Uterus (tissue), 4 donors: ENCODE measurements at places on chromosomes 1 and 21. TPM values are rescaled to one million over a fixed set of nuclear protein-coding genes. Genes with fewer than 3 reads are reported as not detected.

DNA sequence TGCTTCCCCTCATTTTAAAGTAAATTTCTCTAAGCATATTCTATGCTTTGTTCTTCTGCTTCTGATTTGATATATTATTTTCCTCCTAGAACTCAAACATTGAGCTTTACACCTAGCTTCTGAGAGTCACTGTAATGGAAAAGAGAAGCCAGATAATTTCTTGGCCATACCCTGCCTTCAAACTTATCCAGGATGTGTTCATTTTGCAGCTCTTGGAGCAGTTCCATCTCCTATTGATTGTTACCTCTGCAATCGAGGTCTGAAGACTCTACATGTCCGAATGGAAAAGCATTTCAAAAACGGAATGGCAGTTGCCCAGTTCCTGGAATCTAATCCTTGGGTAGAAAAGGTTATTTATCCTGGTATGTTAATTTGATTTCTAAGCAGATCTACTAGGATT, 20.8 kb downstream of the CTH start:
- H3K27me3 ChIP-seq = no peaks in the 10 kb centered on the region
- H3K4me1 ChIP-seq = no peaks in the 10 kb centered on the region
- no peak overlapping the region for H3K4me3 ChIP-seq
- no peaks in the 10 kb centered on the region for H3K36me3 ChIP-seq

The PCSK9 gene
- not detected for total RNA-seq

The UBE2Q1 gene
- 23.8 TPM for total RNA-seq

The TRIM58 gene
- total RNA-seq = 0.88 TPM

DNA sequence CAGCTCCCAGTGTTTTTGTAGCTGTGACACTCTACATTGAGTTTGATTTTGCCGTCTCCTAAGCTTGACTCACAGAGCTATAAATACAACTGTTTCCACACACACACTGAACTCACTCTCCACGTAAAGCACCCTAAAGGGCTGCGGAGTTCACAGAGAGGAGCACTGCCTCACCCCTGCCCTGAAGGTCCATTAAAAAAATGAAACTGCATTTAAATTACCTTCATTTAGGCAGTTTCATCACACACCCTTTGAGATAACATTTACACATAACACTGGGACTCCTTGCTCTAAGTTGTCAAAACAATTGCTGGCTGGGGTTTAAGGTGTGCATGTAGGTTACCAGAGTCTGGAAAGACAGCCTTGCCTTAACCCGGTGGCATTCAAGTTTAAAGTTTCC, 137.1 kb upstream of the MAGI3 start:
- no peaks in the 10 kb centered on the region for H3K27me3 ChIP-seq
- H3K27ac ChIP-seq = no peak overlapping the region
- no peaks in the 10 kb centered on the region for H3K36me3 ChIP-seq
- no peak for DNase-seq
- H3K4me1 ChIP-seq = no peaks in the 10 kb centered on the region
- H3K4me3 ChIP-seq = no peak overlapping the region

DNA sequence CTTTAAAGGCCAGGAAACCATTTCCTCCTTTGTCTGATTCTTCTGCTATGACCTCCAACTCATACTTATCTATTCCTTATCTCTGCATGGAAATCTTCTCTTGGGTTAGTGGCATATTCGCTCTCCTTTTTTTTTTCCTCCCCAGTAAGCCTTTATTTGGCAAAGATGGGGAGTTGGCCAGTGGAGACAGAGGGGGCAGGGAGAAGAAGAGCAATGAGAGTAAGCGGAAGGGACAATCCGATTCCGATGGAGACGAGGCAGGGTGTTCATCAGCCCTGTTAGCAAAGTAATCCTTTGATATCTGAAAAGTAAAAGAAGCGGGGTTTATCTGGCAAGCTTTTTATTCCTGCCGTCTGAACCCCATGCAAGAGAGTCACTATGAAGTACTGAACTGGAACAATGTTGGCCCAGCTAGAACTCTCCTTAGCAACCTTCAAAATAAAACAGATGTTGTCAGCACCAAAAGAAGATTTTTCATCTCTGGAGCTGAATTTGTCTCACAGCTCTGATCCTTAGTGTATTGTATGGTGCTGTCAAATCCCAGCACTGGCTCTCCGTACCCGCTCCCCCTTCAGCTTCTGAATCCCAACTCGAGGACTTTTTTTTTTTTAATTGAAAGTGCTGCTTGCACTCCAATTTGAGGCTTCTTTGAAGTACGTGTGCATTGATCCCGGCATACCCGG, 40.9 kb downstream of the PTGFRN start:
- H3K4me1 ChIP-seq = no peaks in the 10 kb centered on the region
- H3K27ac ChIP-seq = peak overlapping the region; percentile 66
- DNase-seq = peak; percentile 28

DNA sequence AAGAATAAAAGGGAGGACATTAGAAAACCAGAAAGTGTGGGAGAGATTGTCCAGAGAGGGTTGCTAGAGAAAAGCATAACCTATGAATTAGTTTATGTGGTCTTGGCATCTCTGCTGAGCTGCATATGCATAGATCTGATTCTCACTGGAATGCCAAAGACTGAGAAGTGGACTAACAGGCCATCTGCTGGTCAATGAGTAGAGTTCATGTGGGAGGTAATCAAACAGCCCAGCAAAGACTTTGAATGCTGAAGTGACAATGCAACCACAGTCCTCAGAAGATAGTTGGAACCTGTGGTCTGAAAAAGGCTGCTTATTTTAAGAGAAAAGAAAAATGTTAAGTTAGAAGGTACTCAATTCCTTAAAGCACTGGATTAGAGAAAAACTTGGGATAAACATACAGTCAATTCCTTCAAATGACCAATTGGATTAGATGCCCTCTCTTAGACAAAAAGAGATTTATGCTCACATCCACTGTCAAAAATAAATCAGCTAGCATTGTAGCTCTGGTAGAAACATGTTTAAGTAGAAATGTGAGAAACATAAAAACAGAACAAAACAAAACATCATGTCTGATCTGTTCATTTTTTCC, 382.8 kb downstream of the AMY1C start:
- H3K27ac ChIP-seq = no peak overlapping the region
- no peak overlapping the region for H3K4me3 ChIP-seq
- H3K27me3 ChIP-seq = peaks cover 4% of the 10 kb centered on the region
- DNase-seq = no peak
- no peaks in the 10 kb centered on the region for H3K4me1 ChIP-seq

The SH2D2A gene
- total RNA-seq = not detected
